Articular chondrocyte of knee joint (primary cell): ENCODE measurements at places on chromosomes 1 and 21. TPM values are rescaled to one million over a fixed set of nuclear protein-coding genes. Genes with fewer than 3 reads are reported as not detected.

Gene CLDN17
- total RNA-seq: not detected in 2 replicates

Gene ATP6V0B
- 48.4 and 57.2 TPM in 2 replicates for total RNA-seq

Gene BRINP3
- not detected in 2 replicates for total RNA-seq

Gene CD244
- not detected in 2 replicates for total RNA-seq

Gene SPATA17
- total RNA-seq: 1.4 and 3.8 TPM in 2 replicates

Gene AK5
- total RNA-seq: 0.65 and 1.9 TPM in 2 replicates

Gene NHLH1
- total RNA-seq: under 0.01 TPM in 2 replicates

Gene SLC25A34
- 0.52 and 0.65 TPM in 2 replicates for total RNA-seq

Gene DEPDC1
- total RNA-seq: 8.5 and 21.9 TPM in 2 replicates

Gene LAPTM5
- total RNA-seq: 0.13 and 0.22 TPM in 2 replicates

Gene ETNK2
- 1.4 and 2.1 TPM in 2 replicates for total RNA-seq

Gene FAM163A
- not detected in 2 replicates for total RNA-seq

Gene RGS7
- 0.11 TPM in 1 of 2 replicates, not detected in the other for total RNA-seq

Gene LRRC38
- not detected in 2 replicates for total RNA-seq

Gene KRTAP19-3
- not detected in 2 replicates for total RNA-seq

Gene TSPEAR
- not detected in 2 replicates for total RNA-seq

Gene OR2G6
- under 0.01 TPM in 1 of 2 replicates, not detected in the other for total RNA-seq

Gene SLC30A10
- total RNA-seq: not detected in 2 replicates

Gene DISP3
- under 0.01 TPM in 2 replicates for total RNA-seq

Gene NECTIN4
- total RNA-seq: 0.13 TPM in 1 of 2 replicates, not detected in the other

Gene PADI3
- total RNA-seq: not detected in 2 replicates

Gene KRTAP7-1
- total RNA-seq: not detected in 2 replicates
